ENCODE measurements at places on chromosomes 4 and X.

DNA sequence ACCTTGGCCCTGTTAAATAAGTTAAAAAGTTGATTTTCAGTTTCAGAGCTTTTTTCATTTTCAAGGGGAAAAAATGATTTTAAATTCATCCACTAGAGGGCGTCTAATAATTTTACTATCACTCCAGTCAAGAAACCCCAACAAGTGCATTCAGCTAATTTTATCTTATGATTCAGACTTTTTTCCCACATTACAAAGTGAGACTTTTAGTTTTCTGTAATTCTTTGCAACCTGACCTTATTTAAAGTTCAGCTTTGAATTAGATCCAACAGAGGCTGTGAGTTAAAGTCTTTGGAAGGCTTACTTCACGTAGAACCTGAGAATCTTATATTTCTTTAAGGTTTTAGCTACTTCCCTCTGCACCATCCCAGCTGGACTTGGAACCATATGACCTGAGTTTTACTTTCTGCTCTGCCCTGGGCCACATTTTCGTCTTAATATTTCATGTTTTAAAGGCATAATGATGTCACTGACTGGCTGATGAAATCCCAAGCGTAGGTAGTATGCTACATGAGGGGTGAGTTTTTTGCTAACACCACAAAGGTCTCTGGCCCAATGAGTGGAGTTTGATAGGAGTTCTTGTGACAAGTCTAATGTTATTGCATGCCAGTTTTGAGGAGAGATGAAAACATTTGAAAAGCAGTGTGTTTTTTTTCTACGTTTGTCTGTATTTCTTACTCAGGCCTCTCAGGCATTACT lies 7.2 kb downstream of the GNRHR start:
- peak; percentile 55 for DNase-seq

- DNase-seq: no peak
Measured at GRCh38 chr4:154427149-154427548, 64.5 kb downstream of the DCHS2 start.

DNA sequence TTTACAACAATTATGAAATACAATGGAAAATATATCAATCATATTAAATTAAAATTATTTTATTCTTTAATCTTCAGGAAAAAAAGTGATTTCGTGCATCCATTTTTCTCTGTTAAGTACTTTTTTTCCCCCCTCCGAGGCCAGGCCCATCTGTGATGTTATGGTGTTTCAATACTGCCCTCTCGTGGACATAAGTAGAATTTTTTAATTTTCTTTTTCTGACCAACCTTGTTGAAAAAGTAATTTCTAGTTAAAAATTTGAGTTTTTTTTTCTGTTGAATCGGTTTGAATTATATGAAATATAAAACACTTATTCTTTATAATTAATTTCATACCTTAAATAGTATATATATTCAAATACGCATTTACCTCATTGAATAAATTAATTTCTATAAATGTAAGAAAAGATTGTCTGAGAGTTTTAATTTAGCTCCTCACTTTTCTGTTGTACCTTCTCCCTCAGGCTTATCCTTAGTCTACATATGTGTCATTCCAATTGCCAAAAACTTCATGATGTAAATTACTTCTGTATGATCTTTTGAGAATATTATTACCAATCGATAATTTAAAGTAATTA lies 175.8 kb upstream of the TECRL start:
- DNase-seq: peak; percentile 38

DNA sequence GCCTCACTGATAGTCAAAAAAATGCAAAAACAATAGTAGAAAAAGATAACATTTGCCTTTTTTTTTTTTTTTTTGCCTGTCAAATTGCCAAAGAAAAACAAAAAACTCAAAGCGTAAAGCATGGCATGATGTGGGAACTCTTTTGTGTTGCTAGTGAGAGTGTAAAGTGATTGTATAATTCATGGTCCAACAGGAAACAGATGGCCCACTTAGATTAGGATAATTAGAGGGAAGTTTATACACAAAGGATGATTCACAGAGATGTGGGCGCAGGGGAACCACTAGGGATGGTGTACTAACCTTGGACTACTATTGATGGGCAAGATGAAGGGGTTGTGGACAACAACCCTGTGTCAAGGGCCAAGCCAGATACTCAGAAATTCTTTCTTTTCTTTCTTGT lies 16.4 kb downstream of the MCUB start:
- DNase-seq: peak; percentile 92

GRCh38 chr4:153206534-153206933 lies 2.3 kb downstream of the TRIM2 start:
- DNase-seq: no peak

DNA sequence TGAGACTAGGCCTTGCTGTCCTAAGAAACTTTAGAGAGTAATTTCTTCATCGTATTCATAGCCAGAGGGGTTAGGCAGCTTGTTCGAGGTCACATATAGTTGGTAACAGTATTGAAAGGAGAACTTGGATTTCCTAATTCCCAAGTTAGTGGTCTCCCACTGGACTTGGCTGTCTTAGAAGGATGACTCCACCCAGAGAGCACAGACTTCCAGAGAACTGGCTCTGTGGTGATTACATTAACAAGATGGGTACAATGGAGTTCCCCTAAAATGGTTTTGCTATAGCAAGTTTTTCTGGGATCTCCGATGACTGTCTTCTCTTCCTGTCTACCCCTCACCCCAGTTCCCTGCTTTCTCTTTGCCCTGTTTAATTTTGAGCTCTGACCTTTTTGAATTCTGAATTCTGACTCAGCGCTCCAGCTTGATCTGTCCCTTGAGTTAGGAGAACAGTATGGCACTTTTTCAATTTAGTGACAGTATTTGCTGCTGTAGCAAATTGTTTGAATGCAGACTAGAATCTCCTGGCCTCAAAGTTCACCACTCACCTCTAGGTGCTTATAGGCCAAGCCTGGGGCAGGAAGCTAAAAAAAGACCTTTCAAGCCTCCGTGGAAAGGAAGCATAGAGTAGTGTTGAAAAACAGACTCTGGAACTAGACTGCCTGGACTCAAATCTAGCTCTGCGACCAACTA lies 6.9 kb downstream of the MSN start:
- DNase-seq: no peak

Data from kidney capillary endothelial cell (primary cell).